ENCODE measurements at places on chromosomes 4 and X.

GRCh38 chrX:155876704-155877103 lies 4.4 kb upstream of the VAMP7 start:
- no peak for DNase-seq

GRCh38 chr4:22478426-22478825 lies 37.4 kb downstream of the ADGRA3 start:
- no peak for DNase-seq

- DNase-seq, result no peak
Measured at GRCh38 chr4:1136048-1136447, 22.7 kb upstream of the RNF212 start.

DNA sequence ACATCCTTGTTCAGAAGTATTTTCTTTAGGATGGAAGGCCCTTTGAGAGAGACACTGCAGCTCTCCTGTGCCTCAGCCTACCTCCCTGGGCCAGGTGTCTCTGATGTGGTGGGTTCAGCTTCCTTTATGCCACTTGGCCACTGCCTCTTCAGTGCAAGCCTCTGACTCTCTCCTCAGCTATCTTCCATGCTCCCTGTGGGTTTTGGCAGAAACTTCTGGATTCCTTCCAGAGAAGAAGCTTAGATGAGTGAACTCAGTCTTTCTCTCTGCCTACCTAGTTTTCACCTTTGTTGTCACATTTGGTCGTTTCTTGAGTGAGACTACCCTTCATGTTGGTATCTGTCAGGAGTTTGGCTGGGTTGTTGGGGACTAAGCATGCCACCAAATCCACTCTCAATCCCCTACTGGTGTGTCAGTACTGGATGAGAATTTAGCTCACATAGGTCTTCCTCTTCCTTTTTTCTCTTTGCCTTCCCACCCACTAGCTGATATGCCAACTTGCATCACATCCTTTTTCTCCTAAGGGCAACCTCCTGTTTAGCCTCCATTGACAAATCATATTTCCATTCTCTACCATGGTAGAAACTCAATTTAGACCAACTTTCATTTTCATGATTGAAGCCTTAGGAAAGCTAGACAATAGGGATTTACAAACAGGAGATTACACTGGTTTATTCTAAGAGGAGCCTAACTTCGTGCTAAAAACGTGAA lies 32.0 kb downstream of the IL15 start:
- DNase-seq, result no peak

- DNase-seq, result no peak
Measured at GRCh38 chrX:83185010-83185409, 323.1 kb upstream of the POU3F4 start.

GRCh38 chr4:109972786-109973528 lies 60.3 kb downstream of the EGF start:
- DNase-seq, result no peak

DNA sequence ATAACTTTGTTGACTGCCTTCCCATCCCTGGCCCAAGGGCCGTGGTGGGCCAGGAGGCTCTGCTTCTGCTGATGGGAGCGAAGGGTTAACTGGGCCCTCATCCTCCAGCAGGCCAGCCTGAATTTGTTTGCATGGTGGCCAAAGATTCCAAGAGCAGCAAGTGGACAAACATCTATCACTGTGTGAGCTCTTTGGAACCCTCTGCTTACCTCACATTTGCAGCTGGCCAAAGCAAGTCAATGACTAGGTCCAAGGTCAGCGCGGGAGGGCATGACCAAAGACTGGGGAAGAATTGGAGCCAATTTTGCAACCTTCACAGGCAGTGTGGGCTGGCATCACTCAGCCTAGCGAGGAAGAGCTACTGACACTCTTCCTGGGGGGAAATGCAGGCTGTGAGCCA lies 67.8 kb upstream of the ATP6AP2 start:
- no peak for DNase-seq

DNA sequence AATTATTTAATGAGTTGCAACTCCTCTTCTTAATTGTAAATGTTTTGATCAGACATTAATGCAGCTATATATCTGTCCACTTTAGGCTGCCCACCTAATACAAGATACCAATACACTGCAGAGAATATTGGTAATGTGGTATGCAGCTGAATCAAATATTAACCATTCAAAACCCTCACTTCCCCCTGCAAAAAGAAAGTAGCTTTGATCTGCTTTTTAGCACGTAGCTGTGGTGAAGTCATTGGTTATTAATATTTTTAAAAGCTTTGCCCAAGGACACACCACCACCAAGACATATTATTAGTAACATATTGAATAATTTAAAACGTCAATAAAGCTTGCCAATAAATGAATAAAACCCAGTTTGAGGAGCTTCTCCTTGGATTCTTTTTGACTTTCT lies 28.6 kb upstream of the CYP2U1 start:
- no peak for DNase-seq

DNA sequence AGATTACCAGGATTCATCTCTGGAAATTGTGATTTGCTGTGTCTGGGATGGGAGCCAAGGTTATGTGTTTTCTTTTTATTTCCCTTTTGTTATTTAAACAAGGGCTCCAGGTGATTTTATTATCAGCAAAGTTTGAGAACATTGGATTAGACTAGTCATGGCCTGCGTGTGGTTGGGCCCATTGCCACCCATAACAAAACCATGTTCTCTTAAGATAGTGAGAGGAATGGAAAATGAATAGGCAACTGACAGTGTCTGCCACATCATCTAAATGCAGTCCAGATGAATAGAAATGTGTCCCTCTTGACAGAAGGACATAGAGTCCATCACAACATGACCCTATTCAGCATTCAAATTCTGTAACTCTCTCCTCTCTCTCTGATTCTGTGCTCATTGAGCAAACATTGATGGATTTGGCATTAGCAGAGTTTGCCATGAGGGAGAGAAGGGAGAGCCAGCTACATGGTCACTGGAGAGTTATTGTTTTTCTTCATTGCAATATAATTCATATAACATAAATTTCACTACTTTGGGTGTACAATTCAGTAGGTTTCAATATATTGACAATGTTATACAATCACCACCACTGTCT lies 11.7 kb downstream of the XK start:
- DNase-seq, result no peak

GRCh38 chr4:36286481-36286871 lies 5.1 kb downstream of the DTHD1 start:
- no peak for DNase-seq

- DNase-seq, result peak; percentile 16
Measured at GRCh38 chrX:70998411-70999027, 67.6 kb upstream of the SLC7A3 start.

DNA sequence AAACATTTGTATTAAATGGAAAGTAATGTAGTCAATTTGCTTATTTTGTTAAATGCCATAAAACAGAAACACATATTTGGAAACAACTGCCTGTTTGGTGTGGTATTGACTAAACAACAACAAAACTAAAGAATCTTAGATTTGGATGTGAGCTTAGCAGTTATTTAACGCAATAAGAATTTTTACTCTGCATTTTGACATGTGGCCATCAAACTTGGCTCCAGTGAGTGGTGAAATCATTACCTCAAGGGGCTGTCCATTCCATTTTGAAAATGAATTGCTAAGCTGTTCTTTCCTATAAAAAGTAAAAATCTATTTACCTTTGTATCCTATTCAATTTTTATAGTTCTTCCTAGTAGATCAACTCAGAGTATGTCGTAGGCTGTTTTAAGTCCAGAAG lies 84.2 kb downstream of the DKK2 start:
- no peak for DNase-seq

DNA sequence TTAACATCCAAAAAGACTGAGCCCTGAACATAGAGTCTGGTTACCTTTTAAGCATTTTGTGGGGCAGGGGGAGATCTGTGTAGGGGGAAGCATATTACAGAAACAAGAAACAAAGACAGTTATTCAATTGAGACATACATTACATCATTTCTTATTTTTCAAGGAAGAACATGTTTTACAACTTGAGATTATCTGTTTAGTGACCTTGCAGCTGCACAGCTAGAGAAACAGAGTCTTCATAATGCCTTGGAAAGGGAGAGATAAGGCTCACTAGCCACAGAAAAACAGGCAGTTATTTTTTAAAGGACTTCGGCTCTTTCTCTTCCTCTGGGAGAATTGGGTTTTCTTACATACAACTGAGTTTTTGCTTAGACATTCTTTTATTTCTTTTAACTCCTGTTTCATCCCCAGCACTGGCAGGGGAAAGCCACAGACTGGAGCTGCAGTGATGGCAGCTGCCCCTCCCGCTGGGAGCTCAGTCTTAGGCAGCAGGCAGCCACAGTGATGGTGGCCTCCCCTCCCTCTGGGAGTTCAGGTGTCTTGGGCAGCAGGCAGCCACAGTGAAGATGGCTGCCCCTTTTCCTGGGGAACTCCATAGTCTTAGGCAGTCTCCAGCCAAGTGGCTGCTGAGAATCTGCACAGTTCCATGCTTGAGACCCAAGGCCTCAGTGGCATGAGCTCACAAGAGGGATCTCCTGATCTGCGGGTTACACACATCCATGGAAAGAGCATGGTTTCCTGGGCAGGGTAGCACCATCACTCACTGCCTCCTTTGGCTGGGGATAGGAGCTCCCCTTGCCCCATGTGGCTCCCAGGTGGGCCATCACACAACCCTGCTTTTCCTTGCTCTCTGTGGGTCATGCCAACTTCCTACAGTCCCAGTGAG lies 19.4 kb upstream of the TMPRSS11F start:
- no peak for DNase-seq

DNA sequence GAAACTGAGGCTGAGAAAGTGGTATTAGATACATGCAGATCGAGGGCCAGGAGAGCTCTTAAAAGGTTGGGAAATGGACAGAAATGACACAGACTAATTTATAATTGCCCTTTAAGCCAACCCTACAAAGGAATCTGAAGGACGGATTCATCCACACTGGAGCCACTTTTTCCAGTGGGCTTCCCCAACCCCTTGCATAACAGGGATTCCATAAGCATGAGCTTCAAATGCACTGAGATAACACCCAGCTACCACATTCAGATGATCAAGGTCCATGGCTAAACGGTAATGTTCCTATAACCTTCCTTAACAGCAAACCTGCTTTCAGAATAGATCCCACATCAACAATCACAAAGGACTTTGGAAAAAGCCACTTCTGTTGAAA lies 34.2 kb downstream of the PLAC1 start:
- DNase-seq, result no peak
